ENCODE measurements at places on chromosomes 3 and 15.

GRCh38 chr15:86571873-86572272 lies 492.2 kb downstream of the AGBL1 start:
- DNase-seq: no peak

DNA sequence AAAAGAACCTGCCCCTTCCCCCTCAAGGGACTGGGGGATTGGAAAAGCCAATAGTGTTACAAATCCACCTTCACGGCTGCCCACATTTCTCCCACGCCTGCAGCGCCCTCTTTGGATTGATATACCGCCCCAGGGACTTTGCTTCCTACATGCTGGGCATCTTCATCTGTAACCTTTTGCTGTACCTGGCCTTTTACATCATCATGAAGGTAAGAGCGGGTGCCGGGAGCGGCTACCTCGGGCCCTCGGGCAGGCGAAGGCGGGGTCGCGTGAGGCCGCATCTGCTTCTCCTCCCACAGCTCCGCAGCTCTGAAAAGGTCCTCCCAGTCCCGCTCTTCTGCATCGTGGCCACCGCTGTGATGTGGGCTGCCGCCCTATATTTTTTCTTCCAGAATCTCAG lies 73.1 kb downstream of the USF3 start:
- DNase-seq: no peak

DNA sequence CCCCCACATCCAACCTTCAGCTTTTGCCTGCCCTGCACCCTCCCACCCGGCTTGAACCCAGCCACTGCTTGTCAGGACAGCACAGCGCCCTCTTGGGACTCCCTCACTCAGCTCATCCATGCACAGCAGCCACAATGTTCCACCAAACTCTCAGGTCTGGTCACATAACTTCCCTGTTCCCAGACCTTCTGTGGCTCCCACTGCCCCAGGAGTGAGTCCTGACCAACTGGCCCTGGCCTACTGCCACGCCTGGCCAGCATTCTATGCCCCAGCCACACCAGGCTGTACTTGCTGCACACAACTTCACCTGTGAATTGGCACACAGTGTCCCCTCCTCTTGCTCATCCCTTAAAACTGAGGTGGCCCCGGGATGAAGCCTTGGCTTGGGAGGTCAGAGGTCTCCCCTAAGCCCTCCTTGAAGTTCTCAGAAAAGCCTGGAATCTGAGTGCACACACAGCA lies 21.0 kb downstream of the PLXNB1 start:
- DNase-seq: no peak

DNA sequence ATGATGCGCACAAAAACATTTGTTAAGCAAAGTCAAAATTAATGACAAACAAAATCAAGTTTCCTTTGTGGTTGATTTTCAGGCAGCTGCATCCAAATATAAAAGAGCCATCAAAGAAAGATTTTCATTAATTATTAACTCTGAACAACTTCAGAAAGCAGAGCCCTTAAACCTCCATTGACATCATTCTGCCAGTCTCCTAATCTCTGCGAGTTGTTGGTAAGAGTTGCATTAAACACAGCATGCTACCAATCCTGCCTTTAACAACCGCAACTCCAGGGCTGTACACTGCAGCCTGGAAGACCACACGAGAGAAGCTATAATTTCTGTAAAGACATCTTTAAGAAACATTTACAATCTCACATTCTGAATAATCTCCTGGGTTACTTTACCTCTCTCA lies 204.6 kb downstream of the NR2F2 start:
- no peak for DNase-seq

DNA sequence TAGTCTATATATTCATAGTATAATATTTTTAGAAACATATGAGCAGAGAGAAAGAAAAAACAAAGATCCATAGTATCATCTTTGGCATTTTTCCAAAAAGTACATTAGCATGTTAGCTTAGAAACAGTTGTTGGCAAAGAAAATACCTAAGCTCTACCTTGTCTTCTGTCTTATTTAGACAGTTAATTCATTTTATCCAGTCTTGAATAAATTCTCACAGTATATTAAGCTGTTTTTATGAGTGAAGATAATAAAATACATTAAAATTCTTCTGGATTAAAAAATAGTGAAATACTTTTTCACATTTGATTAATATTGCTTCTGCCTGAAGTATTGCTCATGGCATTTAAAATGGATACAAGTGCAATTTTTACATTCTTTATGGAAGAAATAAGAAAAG lies 145.2 kb downstream of the ZIC1 start:
- no peak for DNase-seq

GRCh38 chr3:173916799-173917198 lies 519.3 kb downstream of the NLGN1 start:
- DNase-seq: no peak

DNA sequence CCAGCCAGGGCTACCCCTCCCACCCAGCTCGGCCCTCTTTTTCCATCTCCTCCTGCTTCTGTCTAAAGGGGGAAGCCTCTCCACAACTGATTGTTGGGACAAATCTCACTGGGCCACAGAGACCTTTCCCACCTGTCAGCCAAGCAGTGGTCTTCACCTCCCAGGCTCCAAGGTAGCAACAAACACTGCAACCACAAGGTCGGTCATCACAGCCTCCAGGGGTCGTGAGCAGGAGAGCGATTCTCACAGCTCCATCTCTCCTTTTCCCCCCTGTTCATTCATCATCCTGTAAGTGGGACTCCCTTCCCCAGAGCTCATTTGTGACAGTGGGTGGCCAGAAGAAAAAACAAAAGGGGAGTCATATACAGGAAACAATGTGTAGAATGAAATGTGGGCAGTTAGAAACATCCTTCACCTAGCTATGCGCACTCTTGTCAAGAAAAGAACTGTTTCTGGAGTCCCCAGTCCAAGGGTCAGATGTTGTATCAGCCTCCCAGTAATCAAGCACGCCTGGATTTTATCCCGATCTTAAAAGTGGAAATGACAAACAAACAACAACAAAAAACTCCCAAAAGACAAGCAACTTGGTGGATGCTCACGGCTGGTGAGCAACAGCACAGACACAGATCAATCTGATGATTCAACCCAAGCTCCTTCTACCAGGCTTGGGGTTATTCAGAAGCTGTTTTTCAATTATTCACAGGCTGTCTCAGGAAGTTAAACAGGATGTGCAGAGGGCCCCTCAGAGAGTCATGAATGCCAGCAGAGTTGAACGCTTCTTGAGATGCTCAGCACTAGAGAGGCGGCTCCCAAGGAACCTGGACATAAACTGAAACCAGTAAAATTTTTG lies 22.4 kb downstream of the LYZL4 start:
- DNase-seq: peak; percentile 7

- no peak for DNase-seq
These were observed 155.7 kb downstream of the KLF13 start for GRCh38 chr15:31482122-31482922.

DNA sequence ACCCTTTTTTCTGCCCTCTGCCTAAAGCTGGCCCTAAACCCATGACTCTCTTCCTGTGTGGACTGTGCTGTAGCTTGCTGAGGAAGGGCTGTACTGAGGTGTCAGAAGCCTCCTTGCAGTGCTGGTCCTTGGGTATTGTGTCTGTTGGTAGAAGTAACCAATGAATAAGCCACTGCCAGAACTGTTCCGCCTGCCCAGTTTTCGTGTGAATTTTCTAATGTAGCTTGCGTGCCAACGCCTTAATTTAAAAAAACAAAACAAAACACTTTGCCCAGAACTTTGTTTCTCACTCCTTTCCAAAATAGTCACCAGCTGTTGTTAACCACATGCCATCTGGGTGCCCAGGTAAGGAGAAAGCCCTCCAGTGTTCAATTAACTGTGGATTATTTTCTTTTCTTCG lies 101.9 kb downstream of the KLHL25 start:
- no peak for DNase-seq

GRCh38 chr3:17626395-17626794 lies 116.0 kb downstream of the TBC1D5 start:
- DNase-seq: no peak

- DNase-seq: no peak
These were observed 5.3 kb downstream of the POU1F1 start for GRCh38 chr3:87270908-87271700.

DNA sequence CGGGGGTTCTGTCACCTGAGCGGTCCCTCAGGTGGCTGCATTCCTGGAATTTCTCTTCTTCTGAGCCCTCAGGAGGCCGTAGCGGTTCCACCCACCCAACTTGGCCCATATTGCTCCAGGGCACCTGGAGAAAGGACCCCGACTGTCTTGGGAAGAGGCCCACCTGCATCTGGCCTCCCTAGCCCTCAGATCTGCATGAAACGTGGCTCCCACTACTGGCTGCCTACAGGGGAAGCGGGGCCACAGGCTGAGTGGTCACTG lies 9.9 kb upstream of the ANPEP start:
- DNase-seq: no peak

DNA sequence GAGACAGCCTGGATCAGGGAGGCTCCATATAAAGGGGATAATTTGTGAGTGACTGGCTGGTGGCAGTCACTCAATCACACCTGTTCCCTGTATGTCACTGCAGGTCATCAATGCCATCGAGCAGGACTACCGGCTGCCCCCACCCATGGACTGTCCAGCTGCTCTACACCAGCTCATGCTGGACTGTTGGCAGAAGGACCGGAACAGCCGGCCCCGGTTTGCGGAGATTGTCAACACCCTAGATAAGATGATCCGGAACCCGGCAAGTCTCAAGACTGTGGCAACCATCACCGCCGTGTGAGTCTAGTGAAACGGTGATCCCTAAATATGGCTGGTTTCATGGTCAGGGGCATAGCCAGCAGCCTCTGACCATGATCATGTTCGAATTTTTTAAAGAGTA lies 453.2 kb downstream of the EPHB1 start:
- DNase-seq: no peak

DNA sequence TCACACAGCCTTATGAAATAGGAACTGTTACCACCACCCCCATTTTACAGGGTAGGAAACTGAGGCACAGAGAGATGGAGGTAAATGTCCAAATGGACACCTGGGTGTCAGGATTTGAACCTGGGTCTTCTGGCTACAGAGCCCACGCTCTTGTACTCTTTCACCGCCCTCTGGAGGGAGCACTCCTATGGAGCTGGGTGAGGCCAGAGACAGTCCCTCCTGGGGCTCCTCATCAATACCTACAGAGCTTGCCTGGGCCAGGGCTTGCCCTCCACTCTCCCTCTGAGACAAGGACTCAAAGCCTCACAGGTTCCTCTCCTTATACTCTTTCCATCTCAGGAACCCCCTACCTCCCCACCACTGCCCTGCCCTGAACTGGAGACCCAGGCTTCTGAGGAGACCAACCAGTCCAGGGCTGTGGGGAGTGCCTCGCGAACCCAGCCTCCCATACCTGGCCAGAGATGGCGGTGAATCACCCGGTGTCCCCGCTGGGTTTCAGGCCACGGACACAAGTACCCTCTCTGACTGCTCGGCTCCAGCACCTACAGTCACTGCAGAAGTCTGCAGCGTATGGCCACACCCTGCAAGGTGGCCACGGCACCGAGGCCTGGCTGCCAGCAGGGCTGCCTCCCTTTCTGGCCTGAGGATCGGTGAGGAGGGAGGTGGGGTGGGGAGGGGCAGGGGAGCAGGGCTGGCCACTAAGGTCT lies 22.1 kb upstream of the ATP2B2 start:
- DNase-seq: no peak

DNA sequence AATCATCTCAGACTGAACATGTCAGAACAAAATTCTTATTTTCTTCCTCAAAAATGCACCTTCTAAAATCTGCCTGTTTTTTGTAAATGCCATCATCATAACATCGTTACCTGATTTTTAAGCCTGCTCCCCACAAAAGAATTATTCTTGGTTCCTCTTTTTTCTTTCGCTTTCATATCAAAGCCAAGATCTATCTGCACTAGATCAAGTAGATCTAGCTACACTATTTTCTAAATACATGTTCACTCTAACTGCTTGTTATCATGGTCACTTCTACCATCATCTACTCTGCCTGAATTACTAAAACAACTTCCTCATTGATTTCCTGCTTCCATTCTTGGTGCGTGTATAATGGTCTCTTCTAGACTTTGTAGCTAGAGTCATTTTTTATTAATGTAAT lies 217.7 kb downstream of the ARPP21 start:
- no peak for DNase-seq

GRCh38 chr3:12301513-12301912 lies 12.6 kb downstream of the PPARG start:
- no peak for DNase-seq

DNA sequence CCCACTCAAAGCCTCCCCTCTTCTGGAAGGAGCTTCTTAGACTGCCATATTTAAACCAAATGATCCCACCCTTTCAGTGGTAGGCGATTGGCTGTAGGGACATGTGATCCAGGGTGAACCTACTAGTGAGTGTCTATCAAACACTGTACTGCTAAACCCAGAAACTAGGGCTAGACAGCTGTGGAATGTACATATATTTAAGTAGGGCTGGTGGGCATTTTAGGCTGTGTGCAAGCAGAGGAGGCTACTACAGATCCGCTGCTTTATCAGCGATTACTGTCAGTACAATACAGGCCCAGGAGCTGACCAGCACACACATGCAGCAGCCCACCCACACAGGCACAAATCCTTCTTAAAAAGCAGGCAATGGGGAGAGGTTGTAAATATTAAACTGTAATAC lies 15.4 kb upstream of the LARP6 start:
- no peak for DNase-seq

GRCh38 chr3:113222451-113223086 lies 11.2 kb downstream of the BOC start:
- DNase-seq: no peak

DNA sequence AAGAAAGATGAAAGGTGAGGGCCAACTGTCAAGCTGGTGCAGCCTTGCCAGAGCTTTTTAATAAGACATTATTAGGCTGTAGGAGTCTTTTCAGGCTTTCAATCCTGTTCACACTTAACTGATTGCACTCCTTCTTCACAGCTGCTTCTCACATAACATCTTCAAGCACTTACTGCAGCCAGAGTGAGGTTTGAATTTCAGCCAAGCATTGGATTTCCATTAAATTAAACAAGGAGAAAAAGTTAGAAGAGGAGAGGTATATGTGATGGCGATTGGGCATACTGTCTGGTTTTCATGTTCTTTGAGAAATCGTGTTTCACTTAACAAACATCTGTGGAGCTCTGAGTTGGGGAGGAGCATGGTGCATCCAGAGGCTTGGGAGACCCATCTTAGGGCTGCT lies 392.8 kb upstream of the LRRC3B start:
- no peak for DNase-seq

GRCh38 chr3:184718431-184718830 lies 6.6 kb upstream of the MAGEF1 start:
- DNase-seq: no peak

DNA sequence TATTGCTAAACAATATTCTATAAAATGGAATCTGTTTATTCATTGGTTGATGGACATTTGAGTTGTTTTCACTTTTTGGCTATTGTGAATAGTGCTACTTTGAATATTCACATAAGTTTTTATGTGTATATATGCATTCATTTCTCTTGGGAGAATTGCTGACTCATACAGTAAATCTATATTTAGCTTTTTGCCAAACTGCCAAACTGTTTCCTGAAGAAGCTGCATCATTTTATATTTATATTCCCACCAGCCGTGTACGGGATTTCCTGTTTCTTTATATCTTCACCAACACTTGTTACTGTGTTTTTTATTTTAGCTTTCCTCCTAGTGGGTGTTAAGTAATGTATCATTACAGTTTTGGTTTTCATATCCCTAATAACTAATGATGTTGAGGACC lies 12.5 kb upstream of the TCAIM start:
- no peak for DNase-seq

GRCh38 chr15:98906712-98907083 lies 100.9 kb downstream of the PGPEP1L start:
- DNase-seq: no peak
